Activated T-cell treated with anti-CD3 and anti-CD28 coated beads for 48 hours (primary cell): ENCODE measurements at places on chromosomes 7 and 10.

GRCh38 chr10:70508912-70509756 is 30.6 kb downstream of the PALD1 start:
- DNase-seq = no peak

- no peak for DNase-seq
Observed at GRCh38 chr7:142349670-142350405, 92.0 kb upstream of the PRSS58 start.

GRCh38 chr7:1592299-1592871 is 22.6 kb upstream of the PSMG3 start:
- no peak for DNase-seq

DNA sequence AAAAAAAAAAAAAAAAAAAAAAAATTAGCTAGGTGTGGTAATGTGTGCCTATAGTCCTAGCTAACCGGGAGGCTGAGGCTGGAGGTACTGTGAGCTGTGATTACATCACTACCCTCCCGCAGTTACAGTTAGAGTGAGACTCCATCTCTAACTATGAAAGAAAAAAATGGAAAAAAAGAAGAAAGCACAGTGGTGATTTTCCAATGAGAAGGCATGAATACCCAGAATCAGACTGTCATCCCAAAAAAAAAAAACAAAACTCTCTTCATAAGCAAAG is 269.9 kb upstream of the MKLN1 start:
- no peak for DNase-seq

GRCh38 chr10:7895699-7896090 is 77.4 kb downstream of the TAF3 start:
- DNase-seq = no peak

GRCh38 chr10:64518456-64518855 is 997.3 kb downstream of the REEP3 start:
- no peak for DNase-seq

GRCh38 chr7:36597090-36597773 is 127.1 kb downstream of the AOAH start:
- no peak for DNase-seq

- DNase-seq = no peak
Observed at GRCh38 chr7:14510268-14510667, 392.3 kb downstream of the DGKB start.

DNA sequence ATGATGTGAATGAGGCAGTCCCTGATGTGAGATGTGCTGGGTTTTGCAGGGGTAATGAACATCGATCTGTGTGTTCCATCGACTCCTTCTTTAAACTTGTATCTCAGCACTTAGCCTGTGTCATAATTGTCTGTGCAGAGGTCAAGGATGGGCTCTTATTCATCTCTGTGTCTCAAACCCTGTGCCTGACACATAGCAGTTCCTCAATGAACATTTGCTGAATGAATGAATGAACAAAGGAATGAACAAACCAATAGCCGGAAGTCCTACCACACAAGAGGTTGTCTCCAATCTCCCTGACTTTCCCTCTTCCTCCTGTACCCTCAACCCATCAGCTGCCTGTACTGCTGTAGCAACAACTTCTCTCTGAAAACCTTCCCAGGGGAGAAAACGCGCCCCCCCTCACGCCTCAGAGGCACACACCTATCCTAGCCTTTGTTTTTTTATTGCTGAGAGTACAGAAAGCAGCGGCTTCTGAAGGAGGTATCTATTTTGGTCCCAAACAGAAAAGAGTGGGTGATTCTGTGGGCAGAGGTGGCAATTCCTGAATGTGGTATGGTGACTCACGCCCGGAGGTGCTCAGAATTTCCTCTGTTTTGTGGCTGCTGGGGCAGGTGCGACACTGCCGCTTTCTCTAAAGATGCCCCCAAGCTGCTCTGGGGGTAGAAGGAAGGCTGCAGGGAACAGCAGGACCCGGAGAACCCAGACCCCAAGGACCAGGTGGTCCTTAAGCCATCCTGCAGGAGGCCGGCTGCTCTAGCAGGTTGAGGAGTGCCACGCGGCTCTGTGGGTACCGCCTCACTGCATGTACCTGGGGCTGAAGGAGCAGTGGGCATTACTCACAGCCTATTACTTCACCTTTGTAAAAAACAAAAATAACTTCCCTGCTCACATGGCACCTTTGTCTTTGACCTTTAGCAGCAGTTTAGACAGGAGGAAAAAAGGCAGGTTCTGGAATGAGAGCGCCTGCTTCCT is 9.6 kb downstream of the IL2RA start:
- peak; percentile 75 for DNase-seq

DNA sequence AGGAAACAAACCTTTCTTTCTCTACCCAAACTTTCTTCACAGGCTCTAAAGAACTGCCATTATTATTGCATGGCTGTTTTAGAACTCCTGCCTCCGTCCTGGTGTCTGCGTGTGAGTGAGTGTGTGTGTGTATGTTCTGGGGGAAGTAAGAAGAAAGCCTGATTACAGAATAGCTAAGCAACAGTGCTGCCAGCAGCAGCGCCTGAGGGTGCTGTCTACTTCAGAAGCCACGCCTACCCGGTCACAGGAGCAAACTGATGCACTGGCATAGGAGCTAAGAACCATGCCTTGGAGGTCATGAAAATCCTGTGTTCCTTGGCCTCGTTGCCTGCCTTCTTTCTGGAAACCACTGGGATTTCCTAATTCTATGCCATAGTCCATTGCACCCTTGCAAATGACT is 25.2 kb downstream of the LIPK start:
- no peak for DNase-seq

- DNase-seq = no peak
Observed at GRCh38 chr10:69578508-69578991, 5.3 kb upstream of the NEUROG3 start.
